Stimulated activated CD4-positive, alpha-beta T cell treated with anti-CD3 and anti-CD28 coated beads, TNF-alpha, amount 100 ng/mL, for 1 hour (primary cell): ENCODE measurements at places on chromosomes 2 and 18.

- DNase-seq = no peak
Measured at GRCh38 chr2:9196637-9197036, 10.0 kb upstream of the ASAP2 start.

GRCh38 chr2:101821059-101821805 lies 123.7 kb downstream of the MAP4K4 start:
- no peak for DNase-seq

GRCh38 chr2:48525269-48525943 lies 4.5 kb upstream of the STON1 start:
- no peak for DNase-seq

GRCh38 chr2:80519699-80520291 lies 215.2 kb upstream of the LRRTM1 start:
- DNase-seq = no peak

- no peak for DNase-seq
Measured at GRCh38 chr2:228652366-228652765, 470.9 kb upstream of the SPHKAP start.

DNA sequence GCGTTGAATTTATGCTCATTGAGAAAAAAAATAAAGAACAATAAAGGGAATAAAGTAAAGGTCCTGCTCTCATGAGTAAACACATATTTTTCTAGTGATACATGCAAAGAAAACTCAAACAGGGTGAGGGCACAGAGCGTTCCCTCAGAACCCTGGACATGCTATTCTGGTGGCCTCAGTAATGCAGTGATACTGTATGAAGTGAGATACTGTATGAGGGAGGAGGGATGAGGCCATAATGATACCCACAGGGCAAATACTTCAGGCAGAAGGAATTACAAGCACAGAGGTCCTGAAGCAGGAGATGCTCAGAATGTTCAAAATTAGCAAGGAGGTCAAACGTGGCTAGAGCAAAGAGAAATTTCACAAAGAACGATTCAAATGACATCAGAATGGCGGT lies 28.4 kb upstream of the RNU4ATAC start:
- DNase-seq = no peak

GRCh38 chr18:29377346-29377745 lies 1200.4 kb upstream of the CDH2 start:
- DNase-seq = no peak

DNA sequence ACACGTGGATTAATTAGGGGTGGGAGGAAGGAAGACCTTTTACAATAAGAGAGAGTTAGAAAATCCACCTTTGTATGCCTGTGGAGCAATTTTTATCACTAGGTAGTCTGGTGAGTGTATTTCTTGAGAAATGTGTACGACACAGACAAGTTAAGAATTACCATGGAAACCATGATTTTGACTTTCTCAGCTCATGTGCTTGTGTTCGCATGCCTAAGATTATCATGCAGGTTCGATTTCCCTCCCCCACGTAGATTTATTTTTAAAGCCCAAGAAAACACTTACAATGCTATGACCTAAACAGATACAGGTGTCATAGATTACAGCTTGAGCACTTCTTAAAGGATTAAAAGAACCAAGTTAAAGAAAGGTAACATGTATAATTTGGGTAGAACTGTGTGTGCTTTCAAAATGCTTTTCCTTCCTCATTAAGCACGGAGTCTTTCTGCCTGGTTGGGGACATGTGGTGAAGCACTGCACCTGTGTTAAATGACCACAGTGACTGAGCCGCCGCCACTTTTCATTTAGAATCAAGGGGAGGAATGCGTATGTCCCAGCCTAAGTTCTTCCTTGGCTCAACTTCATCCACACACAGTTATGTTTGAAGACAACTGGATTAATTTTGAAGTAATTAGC lies 16.6 kb downstream of the SERTAD2 start:
- DNase-seq = no peak

DNA sequence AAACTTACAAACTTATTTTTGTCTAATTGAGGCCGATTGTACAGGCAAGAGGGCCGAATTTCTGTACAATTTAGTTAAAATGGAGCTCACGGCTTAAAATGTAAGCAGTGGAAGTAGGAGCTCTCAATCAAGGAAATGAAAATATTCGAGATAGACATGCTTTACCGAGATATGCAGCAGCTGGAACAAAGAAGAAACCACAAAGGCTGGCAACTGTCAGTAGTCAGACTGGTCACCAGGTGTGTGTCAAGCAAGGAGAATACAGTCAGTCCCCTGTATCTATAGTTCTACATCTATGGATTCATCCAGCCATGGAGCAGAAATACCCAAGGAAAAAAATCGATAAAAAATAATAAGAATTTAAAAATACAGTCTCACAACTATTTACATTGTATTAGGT lies 122.6 kb downstream of the WDSUB1 start:
- no peak for DNase-seq

DNA sequence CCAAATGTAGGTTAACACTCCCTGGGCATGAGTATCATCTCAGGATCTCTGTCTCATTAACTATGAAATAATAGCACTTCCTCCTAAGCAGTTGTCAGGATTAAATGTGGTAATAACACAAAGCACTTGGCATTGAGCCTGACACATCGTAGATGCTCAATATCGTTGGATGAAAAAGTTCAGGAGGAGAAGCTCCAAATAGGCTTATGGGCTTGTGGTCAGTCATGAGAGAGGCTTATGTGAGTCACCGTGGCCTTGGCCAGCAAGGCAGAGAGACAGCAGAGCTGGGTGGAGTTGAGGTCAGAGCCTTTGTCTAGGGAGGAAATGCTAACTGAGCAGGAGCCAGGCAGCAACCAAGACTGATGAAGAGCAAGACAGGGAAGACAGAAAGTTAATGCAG lies 68.3 kb upstream of the PPM1B start:
- no peak for DNase-seq

GRCh38 chr2:165863810-165864261 lies 69.8 kb upstream of the GALNT3 start:
- DNase-seq = no peak

GRCh38 chr2:227653419-227653818 lies 13.2 kb upstream of the SCYGR5 start:
- no peak for DNase-seq

DNA sequence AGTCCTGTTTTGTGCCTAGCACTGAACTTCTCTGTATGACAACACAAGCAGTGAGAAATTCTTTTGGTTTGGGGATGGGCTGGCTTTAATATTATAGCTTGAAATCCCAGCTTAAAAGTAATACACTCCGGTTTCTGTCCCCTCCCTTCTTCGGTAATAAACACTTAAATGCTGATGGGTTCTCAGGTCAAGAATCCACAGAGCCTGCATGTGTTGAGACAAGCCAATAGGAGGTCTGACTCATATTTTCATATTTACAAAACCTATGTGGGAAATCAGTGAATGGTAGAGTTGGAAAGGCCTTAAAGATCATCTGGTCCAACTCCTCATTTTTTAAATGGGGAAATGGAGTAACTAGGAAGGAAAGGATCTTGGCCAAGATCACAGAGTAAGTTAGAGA lies 47.5 kb downstream of the VSNL1 start:
- no peak for DNase-seq

DNA sequence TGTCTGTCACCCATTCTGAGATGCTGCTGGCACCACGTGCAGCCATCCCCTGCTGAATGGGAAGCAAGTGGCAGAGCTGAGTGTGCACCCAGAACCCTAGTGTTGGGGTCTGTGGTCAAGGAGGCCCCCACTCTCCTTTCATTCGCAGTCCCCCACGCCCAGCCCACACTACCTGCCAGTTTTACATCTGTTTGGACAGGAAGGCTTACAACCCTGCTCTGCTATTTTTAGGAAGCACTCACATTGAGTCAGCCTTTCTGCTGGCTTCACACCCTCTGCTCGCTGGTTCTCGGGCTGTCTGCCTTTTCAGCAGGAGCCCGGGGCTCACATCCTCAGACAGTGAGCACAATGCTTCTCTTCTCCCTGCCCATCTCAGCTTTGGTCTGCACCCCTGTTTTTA lies 10.7 kb upstream of the ADCY3 start:
- no peak for DNase-seq

DNA sequence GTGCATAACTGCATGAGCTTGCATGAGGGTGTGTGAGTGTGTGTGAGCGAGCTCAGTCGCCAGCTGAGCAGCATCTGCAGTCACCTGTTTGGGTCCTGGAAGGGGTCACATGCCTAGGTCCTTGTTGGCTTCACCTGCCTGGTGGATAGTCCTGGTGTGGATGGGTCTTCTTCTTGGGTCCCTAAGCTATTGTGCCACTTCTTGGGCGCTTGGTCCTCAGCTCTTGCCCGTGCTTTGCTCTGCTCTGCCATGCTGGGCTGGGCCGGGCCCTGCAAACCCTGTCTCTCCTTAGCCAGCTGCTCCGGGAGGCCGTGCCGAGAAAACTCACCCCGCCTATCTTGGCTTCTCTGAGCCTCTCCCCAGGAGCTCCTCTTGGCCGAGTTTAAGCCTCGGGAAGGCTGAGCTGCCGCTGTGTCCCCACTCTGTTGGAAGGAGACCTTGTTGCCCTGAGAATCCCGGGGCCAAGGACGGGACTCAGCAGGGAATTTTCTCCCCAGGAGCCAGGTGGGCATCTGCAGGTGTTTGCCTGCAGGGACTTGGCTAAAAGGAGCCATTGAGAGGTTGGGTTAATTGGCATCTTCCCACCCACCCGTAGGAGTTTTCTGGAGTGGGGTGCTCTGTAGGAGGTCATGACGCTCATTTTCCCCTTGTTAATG lies 300.8 kb downstream of the NDUFA10 start:
- no peak for DNase-seq

GRCh38 chr2:229273723-229274338 lies 2.7 kb upstream of the PID1 start:
- no peak for DNase-seq

DNA sequence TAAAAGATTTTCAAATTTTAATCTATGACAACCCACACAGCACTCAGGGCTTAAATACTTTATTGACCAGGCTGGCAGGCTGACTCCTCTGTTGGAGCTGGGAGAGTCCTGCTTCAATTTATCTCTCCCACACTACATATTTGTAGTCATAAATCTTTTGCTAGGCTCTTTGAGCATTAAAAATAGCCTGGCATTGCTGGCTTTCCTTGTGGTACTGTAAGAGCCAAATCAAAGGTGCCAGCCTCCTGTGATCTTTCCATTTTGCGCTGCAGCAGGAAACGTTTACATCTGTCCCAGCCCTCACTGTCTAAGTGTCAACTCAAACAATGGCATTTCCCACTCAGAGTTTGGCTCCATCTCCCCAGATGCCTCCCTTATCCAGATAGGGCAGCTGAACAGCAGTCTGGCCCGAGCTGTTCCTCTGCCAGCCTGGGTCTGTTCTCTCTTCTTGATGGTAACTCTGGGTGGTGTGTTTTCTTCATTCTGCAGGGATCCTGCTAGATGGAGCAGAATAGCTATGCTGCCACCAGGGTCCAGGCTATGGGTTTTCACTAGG lies 62.1 kb downstream of the LRRTM1 start:
- DNase-seq = no peak

DNA sequence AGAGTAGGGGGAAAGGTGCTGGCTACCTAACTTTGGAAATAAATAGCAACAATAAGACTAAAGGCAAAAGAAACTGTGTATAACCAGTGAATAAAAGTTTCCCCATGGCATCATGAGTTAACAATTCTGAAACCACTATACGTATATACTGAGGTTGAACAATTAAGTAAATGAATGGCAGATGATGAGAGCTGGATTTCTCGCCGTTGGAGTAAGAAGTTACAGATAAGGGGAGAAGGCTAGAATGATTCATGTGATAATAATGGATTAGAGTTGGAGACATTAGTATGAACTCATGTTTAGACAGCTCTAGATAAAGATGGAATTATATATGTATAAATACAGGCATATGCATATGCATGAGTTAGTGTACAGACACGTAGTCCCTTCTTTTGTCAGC lies 152.7 kb downstream of the UBR3 start:
- DNase-seq = no peak

- no peak for DNase-seq
Measured at GRCh38 chr2:163687217-163687616, 48.6 kb downstream of the FIGN start.

DNA sequence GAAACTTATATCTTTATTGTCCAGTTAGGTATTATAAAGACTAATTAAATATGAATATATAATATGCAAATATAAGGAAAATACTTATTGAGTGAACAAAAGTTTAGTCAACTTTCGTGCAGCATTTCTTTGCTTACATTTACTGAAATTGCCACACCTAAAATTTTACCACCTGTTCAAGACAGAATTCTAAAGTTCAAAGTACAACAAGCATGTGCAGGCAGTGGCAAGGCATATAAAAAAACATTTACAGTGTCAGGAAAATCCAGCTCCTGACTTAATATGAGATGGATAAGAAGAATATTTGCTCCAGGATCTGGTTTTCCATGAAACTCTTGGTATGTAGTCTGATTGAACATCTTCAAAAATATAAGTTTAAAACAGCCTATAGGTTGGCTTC lies 4.8 kb downstream of the ITPRID2 start:
- no peak for DNase-seq
